ENCODE measurements at places on chromosomes 5 and 9.

- no peak for DNase-seq
Observed at GRCh38 chr9:95556521-95556920, 39.8 kb upstream of the PTCH1 start.

DNA sequence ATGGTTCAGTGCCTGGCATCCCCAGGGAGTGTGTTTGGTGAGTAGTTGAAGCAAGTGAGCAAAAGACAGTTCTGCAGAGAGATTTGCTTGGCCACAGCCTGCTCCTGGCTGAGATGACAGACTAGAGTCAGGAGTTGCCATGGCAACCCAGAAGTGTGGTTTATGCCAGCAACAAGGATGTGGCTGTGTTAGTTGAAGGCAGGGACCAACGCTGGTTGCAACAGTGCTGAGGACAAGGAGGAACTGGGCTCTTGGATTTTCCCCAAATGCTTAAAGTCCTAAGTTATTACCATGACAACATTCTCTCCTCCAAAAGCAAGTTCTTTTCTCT is 2.7 kb downstream of the NXNL2 start:
- DNase-seq, result peak; percentile 83

GRCh38 chr9:87498811-87499360 is 1.2 kb downstream of the DAPK1 start:
- peak; percentile 50 for DNase-seq

DNA sequence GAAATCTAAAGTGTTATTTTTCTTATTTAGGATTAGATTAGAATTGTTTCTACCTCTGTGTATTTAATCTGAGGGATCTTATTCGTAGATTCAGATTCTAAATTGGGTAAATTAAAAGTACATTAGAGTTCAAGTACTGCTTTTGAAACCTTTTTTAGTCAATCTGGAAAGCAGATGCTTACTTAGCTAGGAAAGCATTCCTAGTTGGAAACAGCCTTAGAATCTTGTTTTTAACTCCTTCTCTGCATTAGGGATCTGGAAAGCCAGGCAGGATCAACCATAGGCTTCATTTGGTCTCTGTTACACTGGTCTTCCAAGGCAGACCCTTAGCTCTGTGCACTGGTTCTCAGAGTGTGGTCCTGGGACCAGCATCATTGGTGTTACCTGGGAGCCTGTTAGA is 247.4 kb downstream of the NR3C1 start:
- DNase-seq, result no peak

DNA sequence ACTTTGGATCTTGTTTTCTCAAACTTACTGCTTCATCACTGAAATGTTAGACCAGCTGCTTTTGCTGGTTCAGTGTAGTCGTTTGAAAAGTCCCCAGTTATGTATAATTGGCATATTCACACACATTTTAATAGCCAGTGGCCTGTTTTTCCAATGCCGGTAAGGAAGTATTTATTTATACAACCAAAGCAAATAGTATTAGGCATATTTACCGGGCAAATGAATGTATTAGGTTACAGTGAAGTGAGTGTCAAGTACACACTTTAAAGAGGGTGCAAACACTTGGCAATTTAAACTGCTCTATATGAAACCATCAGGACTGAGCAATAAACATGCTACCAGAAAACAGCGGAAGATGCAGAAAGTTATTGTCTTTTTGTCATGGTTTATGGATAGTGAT is 242.9 kb downstream of the MCTP1 start:
- no peak for DNase-seq

- DNase-seq, result no peak
Observed at GRCh38 chr5:157976429-157976828, 117.5 kb upstream of the CLINT1 start.

DNA sequence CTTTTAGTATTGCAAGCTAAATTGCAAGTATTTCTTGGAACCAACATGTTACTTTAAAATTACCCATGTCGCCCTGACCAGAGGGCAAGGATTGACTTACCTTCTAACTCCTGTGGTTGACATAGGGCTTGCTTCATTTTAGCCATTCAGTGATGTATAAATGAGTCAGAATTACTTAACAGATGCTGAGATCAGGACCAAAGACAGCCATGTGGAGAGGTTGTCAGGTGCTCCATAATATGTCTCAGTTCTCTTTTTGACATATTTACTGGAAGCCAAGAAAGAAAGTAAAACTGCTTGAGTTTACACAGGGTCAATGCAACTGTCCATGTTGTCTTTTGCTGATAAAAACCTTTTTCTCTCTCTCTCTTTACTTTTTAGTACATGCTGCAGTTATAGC is 33.2 kb downstream of the F2RL2 start:
- peak; percentile 40 for DNase-seq

DNA sequence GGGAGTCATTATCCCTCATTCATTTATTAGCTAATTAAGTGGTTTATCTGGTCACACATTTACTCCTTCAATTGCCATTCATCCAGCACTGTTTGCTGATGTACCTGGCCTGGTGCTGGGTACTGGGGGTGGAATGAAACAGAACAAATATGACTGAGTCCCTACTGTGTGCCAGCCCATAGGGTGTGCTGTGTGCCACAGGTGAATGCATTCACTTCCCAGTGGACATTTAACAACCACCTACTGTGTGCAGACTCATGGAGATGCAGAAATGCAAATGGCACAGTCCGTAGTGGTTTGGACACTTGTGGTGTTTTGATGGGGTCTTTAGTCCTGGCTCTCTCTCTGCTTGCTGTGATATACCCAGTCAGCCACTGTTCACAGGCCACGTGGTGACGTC is 10.5 kb downstream of the NEK6 start:
- no peak for DNase-seq

All from suppressor macrophage (primary cell).